ENCODE measurements at places on chromosomes 12 and 14.

- DNase-seq = no peak
Measured at GRCh38 chr12:77685112-77685511, 145.6 kb upstream of the NAV3 start.

- DNase-seq = no peak
Measured at GRCh38 chr12:71128191-71128788, 29.5 kb downstream of the TSPAN8 start.

DNA sequence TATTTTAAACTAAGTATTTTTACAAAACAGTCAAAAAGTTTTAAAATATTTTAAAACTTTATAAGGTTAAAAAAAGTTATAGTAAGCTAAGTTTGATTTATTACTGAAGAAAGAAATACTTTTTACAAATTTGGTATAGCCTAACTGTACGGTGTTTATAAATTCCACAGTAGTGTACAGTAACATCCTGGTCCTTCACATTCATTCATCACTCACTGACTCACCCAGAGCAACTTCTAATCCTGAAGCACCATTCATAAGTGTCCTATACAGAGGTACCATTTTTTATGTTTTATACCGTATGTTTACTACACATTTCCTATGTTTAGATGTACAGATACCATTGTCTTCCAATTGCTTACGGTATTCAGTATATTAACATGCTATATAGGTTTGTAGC, 170.0 kb downstream of the KLHL28 start:
- DNase-seq = no peak

GRCh38 chr12:100114574-100114973, 28.1 kb downstream of the BLTP3B start:
- no peak for DNase-seq

DNA sequence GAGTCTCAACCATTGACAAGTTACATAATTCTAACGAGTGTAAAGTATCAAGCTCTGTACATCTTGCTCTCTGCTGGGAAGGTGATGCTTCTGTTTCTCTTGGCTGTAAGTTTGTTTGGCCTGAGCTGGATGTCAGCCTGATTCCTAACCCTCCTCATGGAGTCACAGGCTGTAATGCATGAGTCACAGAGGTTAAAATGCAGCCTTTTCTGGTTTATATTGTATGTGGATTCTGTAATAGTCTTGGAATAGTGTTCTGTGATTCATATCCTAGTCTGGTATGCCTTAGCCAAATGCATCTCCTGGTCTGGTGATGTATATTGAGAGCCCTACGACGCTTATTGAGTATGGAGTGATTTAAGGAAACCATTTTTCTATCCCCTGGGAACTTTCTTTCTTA, 104.5 kb upstream of the FRMD6 start:
- DNase-seq = no peak

GRCh38 chr12:113403435-113404415, at the start of gene SDS:
Gene SDS, minus strand, starts transcription at chr12:113403887. Its CDS starts 4,179 bp downstream, at chr12:113399708.
- no peak for DNase-seq

GRCh38 chr14:28953973-28954372, 187.4 kb downstream of the FOXG1 start:
- DNase-seq = no peak

- DNase-seq = no peak
Measured at GRCh38 chr12:85866986-85867776, 6.9 kb upstream of the NTS start.

GRCh38 chr14:104843442-104844305, 21.4 kb upstream of the CEP170B start:
- DNase-seq = no peak

GRCh38 chr14:24700511-24700910, 66.5 kb upstream of the GZMB start:
- no peak for DNase-seq

GRCh38 chr12:118763234-118763633, 218.1 kb upstream of the SRRM4 start:
- DNase-seq = no peak

- DNase-seq = no peak
Measured at GRCh38 chr12:123836292-123836691, 74.2 kb downstream of the DNAH10 start.

- DNase-seq = no peak
Measured at GRCh38 chr12:44367916-44368315, 508.2 kb downstream of the NELL2 start.

Measured in esophagus squamous epithelium (tissue), 5 donors.